ENCODE measurements at places on chromosomes 2 and 18.

- no peak for DNase-seq
Observed at GRCh38 chr18:23560186-23560585, 26.1 kb downstream of the NPC1 start.

DNA sequence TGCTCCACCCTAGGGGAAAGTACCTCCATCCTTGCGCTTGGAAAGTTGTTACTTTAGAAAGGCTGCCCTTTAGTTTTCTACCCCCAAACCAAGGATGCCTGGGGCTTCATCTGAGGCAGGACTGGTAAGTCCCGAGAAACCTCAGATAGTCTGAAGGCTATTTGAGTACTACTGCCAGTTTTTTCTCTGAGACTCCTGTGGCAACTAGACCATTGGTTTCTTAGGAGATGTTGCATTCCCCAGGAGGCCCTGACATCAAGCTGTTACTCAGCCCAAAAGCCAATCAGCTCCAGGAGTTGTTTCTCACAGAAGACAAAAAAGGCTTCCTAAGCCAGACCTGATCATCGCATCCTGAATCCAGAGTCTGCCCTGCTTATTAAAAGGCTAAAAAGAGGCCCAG is 67.2 kb downstream of the COLEC12 start:
- DNase-seq, result no peak

GRCh38 chr2:3282056-3282998 is 95.3 kb downstream of the EIPR1 start:
- no peak for DNase-seq

GRCh38 chr2:128817171-128817570 is 498.5 kb upstream of the HS6ST1 start:
- DNase-seq, result no peak

- DNase-seq, result no peak
Observed at GRCh38 chr2:160457588-160457987, 36.0 kb downstream of the RBMS1 start.

DNA sequence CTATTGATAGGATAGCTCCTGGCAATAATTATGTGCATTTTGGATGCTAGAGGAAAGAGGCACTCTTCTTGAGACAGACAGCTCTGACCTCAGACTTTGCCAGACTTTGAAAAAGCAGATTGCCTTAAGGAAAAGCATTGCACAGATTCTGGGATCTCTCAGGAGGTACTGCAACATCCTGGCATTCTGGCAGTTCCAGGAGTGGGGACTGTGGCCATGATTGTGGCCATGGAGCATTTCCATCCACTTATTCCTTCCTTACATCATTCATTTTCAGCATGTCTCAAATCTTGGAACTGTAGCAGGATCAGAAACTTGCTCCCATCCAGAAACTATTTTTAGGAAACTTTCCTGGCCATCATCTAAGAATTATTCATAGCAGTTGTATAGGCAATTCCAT is 144.9 kb upstream of the FOSL2 start:
- DNase-seq, result no peak
